ENCODE measurements at places on chromosomes 3 and 15.

DNA sequence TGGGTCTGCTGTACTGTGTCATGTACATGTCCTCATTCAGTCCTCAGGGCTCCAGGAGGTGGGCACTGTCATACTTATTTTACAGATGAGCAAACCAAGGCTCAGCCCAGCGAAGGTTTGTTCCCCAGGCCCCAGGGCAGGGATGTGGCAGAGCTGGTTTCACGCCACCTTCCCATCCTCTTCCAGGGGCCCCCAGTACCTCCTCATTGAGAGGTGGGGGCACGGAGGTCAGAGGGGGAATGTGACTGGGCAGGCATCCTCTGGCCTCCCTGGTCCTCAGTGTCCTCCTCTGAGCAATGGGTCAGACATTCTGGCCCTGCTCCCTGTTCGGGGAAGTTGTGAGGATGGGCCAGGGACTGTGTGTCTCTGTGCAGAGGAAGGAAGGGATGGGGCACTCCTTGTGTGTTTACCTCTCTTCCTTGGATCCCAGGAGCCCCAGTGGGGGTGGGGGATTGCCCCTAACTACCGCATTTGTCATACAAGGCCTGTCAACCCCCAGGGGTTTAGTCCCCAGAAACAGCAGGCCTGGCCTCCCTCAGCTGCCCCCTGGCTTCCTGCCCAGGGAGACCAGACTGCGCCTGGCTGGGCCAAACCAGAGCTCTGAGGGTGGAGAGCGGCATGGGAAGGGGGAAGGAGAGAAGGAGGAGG is 65.9 kb upstream of the LCTL start:
- no peak for DNase-seq

- no peak for DNase-seq
Observed at GRCh38 chr3:189084620-189085019, 87.2 kb upstream of the TPRG1 start.

DNA sequence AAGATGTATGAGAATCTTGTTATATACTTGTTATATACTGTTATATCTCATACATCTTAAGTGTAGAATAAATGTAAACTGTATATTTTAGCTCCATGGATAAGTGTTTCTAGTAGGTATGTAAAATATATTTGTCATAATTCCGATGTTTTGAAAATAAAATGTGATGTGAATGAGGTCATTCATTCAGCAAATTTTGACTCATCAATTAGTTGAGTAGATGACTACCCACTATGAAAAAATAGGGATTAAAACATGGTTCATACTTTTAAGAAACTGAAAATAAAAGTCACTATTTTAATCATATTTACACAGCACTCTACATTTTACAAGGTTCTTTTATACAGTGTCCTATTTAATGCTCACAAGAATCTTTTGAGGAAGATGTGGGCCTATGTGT is 28.4 kb upstream of the CNTN3 start:
- DNase-seq: no peak

GRCh38 chr3:196619223-196619622 is 20.3 kb upstream of the NRROS start:
- no peak for DNase-seq

- no peak for DNase-seq
Observed at GRCh38 chr3:144324076-144324475, 352.5 kb downstream of the DIPK2A start.

DNA sequence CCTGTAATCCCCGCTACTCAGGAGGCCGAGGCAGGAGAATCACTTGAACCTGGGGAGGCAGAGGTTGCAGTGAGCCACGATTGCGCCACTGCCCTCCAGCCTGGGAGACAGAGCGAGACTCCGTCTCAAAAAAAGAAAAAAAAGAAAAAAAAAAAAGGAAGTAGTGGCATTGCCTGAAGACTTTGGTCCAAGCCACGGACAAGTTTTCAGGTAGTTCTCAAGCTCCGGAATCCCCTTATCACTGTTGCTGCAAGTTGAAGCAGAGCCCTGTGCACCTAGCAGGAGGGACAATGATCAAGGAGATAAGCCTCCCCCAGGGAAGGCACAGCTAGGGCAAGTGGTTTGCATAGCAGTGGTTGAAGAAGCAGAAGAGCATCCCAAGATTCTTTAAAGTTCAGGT is 97.6 kb downstream of the MEX3B start:
- DNase-seq: no peak

- no peak for DNase-seq
Observed at GRCh38 chr15:27490867-27491595, 520.0 kb downstream of the GABRG3 start.

GRCh38 chr3:70488816-70489215 is 176.4 kb upstream of the MDFIC2 start:
- no peak for DNase-seq

DNA sequence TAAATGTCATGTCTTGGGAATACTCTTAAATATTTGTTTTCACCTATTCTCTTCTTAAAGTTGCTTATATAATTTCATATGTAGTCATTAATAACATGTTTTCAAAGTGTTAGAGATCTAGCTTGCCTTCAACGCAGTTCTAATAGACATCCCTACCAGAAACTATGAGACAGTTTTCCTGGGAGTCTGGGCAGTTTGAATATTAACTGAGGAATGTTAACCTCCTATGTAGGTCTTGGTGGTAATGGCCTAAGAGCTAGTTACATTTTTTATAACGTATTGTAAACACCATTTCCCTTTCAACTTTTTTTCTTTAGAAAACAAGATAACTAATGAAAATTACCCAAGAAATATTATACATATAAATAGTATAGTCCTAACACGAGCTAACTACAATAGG is 328.2 kb downstream of the TIGIT start:
- DNase-seq: no peak

DNA sequence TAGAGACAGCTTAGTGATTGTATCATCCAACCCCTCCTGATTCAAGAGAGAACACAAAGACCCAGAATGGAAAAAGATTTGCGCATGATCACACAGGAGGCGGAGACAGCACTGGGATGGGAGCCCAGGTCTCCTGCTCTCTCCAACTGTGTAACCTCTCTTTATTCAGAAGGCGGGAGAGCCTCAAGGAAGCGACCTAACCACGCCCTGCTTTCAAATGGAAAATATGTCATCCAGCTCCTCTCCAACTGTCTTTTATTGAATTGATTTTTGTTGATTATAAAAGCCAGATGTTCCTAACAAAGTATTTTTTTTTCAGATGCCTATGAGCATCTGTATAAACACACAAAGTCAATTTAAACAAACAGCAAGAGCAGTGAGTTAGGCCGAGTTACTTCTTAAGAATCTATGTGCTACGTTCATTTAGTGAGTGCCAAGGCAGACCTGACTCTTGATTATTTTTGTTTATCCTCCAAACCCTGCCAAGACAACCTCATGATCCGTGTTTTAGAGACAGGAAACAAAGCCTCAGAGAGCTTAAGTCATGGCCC is 74.5 kb downstream of the BFSP2 start:
- no peak for DNase-seq

DNA sequence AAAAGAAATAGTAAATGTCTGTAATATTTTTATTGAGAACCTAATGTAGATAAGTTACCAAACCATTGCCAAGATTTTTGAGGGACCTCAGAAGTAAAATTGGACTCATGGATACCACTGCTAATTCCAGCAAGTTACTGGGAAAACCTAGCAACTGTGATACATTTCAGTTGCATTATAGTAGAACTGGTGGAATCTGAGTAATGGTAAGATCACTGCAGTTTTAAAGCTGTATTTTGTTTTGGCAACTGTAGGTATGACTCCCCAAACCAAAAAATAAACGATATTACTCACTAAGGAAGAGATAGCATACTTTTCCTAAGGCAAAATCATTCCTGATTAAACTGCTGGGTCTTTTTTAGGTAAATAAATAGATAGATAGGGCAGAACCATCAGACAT is 54.0 kb downstream of the ARMC8 start:
- no peak for DNase-seq

GRCh38 chr15:44713006-44713966 is 2.0 kb downstream of the B2M start:
- DNase-seq: no peak

- no peak for DNase-seq
Observed at GRCh38 chr3:126292318-126293070, 64.7 kb downstream of the KLF15 start.

DNA sequence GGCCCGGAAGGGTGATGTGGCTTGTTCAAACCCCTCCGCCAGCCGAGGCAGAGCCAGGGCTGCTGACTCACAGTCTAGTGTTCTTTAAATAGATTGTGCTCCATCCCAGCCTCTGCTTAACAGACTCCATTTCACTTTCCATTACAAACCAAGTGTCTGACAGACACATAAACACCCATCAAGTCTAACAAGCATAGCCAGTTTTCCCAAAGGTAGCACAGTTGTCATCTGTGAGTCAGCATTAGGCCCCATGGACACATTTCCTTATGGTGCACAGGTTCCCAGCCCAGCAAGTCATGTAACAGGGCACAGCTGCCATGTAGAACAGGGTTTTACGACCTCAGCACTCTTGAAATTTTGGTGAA is 109.9 kb upstream of the RAP2B start:
- no peak for DNase-seq

DNA sequence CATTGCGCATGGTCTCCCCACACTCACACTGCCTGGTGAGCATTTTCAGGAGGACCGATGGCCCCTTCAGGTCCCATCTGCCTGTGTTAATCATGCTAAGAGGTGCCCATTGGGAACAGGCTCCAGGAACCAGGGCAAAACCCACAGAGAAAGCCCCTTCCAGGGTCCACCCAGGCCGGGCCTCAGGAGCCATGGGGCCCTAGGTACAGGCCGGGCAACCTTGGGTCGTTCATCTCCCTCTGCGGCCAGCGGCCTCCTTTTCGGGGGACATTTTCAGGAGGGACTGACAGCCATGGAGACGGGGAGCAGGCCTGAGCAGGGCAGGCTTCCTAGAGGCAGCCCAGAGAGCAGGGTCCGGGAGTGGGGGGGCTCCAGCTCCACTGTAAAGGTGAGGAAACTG is 68.0 kb upstream of the TAMM41 start:
- DNase-seq: no peak

DNA sequence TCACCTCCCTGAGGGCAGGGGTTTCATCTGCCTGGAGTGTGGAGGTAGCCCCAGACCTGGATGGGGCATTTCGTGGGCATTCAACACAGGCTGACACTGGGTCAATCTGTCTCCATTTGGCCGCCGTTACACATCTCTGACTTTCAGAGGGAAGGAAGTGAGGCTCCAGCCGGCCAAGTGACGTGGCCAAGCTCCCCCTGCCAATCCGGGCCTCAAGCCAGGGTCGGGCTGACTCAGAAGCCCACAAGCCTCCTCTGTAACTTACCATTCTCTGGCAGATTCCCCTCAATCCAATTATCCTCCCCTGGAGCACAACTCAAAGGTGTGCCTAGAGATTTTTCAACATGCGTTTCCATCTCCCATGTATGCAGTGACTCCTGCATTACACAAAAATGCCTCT is 227.6 kb downstream of the KLF13 start:
- DNase-seq: no peak

GRCh38 chr15:81954158-81954783 is 91.5 kb downstream of the MEX3B start:
- no peak for DNase-seq

- no peak for DNase-seq
Observed at GRCh38 chr15:45637141-45637540, 2.3 kb downstream of the SQOR start.

DNA sequence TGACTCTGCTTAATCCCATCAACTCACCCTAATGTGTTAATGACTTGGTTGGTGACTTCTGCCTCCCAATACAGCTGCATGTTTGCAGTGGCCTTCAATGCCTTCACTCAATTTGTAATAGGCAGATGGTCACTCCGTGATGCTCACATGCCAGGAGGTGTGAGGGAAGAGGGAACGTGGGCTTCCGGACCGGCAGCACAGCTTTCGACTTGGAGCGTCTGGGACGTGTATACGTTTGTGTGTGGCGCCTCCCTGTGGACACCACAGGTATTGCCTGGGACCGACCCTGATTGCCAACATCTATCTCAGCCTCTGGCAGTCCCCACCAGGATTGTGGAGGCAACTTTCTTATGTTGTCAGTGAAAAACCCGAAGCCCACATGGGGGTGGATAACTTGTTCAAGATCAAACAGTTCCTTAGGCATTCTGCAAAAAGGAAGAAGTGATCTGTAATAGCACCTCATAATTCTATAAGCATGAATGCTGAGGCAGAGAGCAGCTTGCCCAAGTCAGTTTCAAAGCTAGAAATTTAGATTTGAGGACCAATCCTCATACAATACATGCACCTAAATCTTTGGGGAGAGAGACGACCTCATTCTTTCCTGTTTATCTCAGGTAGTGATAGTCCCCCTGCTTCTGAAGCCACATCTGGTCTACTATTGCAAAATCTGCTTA is 16.9 kb downstream of the MRPL46 start:
- DNase-seq: no peak

GRCh38 chr3:129313415-129313664 is 34.7 kb downstream of the HMCES start:
- DNase-seq: no peak

GRCh38 chr3:19457449-19457848 is 309.1 kb downstream of the KCNH8 start:
- DNase-seq: no peak

DNA sequence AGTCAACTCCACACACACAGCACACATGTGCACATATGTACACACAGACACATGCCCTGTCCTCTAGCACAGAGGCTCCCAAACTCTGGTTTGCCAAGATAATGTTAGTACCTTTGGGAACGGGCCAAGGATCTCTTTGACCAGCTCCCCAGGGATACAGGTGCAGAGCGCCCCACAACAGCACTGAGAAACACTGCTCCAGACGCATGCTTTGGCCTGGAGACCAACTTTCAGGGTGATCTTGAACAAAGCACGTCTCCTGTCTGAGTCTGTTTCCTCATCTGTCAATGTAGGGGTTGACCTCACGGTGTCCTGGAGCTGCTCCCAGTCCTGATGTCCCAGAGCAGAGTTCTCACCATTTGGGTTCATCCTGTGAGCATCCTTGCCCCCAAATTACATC is 15.9 kb upstream of the SKOR1 start:
- no peak for DNase-seq

GRCh38 chr3:180828001-180828720 is 84.3 kb upstream of the FXR1 start:
- DNase-seq: no peak

GRCh38 chr15:42914728-42915497 is 5.7 kb downstream of the TTBK2 start:
- no peak for DNase-seq

GRCh38 chr3:49397470-49397869 is 14.3 kb downstream of the RHOA start:
- DNase-seq: no peak

GRCh38 chr15:82649226-82649999 is 2.2 kb upstream of the CPEB1 start:
- no peak for DNase-seq
